ENCODE measurements at places on chromosomes 6 and 20. TPM values are rescaled to one million over a fixed set of nuclear protein-coding genes. Genes with fewer than 3 reads are reported as not detected.

DNA sequence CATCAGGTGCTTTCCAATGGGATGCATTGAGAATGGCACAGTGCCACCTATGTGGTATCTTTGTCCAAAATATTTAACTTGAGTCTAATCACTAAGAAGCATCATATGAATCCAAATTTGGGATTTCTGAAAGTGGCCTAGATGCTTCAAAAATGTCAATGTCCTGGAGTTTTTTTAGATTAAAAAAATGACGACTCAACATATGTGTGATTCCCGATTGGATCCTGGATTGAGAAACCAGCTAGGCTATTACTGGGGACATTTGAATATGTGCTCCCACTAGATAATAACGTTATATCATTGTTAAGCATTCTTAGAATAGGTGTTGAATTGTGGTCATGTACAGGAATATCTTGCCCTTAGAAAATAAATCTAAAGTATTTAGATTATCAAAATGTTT is 189.2 kb downstream of the TBXT start:
- H3K4me1 ChIP-seq = no peaks in the 10 kb centered on the region
- H3K27ac ChIP-seq = no peak overlapping the region
- no peak for DNase-seq
- no peak overlapping the region for H3K4me3 ChIP-seq

GRCh38 chr20:47753576-47754387 is 31.5 kb downstream of the SULF2 start:
- H3K36me3 ChIP-seq = no peaks in the 10 kb centered on the region
- H3K27me3 ChIP-seq = no peaks in the 10 kb centered on the region
- no peak overlapping the region for H3K4me3 ChIP-seq
- DNase-seq = no peak
- no peaks in the 10 kb centered on the region for H3K4me1 ChIP-seq

GRCh38 chr20:10349118-10349517 is 84.9 kb downstream of the MKKS start:
- H3K27ac ChIP-seq = no peak overlapping the region
- no peaks in the 10 kb centered on the region for H3K36me3 ChIP-seq
- H3K27me3 ChIP-seq = no peaks in the 10 kb centered on the region
- H3K4me3 ChIP-seq = no peak overlapping the region
- peaks cover 12% of the 10 kb centered on the region for H3K4me1 ChIP-seq

GRCh38 chr20:1383623-1384404 is 9.0 kb downstream of the FKBP1A start:
- no peaks in the 10 kb centered on the region for H3K27me3 ChIP-seq
- peaks cover 83% of the 10 kb centered on the region for H3K4me1 ChIP-seq
- no peaks in the 10 kb centered on the region for H3K36me3 ChIP-seq
- H3K4me3 ChIP-seq = no peak overlapping the region
- DNase-seq = no peak

DNA sequence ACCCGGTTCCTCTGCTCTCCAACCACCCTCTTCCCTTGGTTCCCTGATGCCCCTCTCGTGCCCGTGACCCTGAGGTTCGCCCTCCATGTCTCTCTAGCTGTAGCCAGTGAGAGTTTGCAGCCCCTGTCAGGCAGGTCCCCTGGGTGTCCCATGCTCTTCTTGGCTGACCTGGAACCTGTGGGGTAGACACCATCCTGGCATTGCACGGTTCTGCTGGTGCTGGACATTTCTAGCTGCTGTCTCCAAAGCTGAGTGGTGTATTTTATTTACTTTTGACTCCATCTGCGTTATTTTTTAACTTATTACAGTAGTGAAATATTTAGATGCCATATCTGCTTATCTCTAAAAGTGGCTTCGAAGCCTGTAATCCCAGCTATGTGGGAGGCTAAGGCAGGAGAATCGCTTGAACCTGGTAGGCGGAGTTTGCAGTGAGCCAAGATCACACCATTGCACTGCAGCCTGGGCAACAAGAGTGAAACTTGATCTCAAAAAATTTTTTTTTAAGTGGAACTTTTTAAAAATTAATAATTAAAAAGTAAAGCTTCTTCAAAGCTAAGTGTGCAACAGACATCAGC is 12.5 kb downstream of the ENTPD6 start:
- H3K27ac ChIP-seq = no peak overlapping the region
- H3K27me3 ChIP-seq = no peaks in the 10 kb centered on the region
- no peak for DNase-seq
- no peaks in the 10 kb centered on the region for H3K4me1 ChIP-seq
- no peaks in the 10 kb centered on the region for H3K36me3 ChIP-seq

- H3K27ac ChIP-seq = no peak overlapping the region
- H3K4me1 ChIP-seq = no peaks in the 10 kb centered on the region
- no peak overlapping the region for H3K4me3 ChIP-seq
- H3K27me3 ChIP-seq = peaks cover 24% of the 10 kb centered on the region
- DNase-seq = no peak
These were observed 2.8 kb downstream of the SLC12A5 start for GRCh38 chr20:46031701-46032254.

- H3K36me3 ChIP-seq = no peaks in the 10 kb centered on the region
- H3K27me3 ChIP-seq = no peaks in the 10 kb centered on the region
- H3K4me1 ChIP-seq = no peaks in the 10 kb centered on the region
- H3K4me3 ChIP-seq = no peak overlapping the region
- no peak for DNase-seq
These were observed 70.0 kb downstream of the ESR1 start for GRCh38 chr6:151877458-151877857.

DNA sequence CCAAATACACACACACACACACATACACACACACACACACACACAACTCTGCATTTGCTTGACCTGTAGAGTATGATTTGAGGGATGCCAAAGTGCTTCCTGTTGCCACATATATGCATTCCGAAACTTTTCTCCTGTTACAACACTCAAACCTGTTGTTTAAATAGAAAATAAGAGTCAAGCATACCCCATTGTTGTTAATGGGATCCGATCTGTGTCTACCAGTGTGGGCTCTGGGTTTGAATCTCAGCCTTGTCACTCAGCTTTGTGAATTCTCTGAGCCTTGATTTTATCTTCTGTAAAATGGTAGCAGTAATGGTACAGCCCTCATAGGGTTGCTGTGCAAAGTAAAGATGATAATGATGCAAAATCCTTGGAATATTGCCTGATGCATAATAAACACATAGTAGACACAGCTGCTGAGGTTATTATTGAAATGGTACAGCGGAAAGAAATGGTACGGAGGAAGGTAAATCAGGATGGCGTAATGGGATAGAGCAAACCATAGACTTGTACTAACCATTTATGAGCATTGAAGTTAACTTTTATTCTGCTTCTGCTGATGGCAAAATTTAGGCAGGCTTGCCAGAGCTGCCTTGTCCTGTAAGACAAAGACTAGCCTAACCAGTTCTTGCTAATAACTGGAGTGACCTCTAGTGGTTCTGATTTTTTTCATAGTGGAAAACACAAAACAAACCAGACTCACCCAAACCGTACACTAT is 113.5 kb upstream of the PHACTR1 start:
- no peaks in the 10 kb centered on the region for H3K27me3 ChIP-seq
- H3K4me1 ChIP-seq = no peaks in the 10 kb centered on the region
- no peaks in the 10 kb centered on the region for H3K36me3 ChIP-seq
- H3K4me3 ChIP-seq = no peak overlapping the region

GRCh38 chr6:75171567-75171966 is 34.3 kb downstream of the COL12A1 start:
- no peaks in the 10 kb centered on the region for H3K36me3 ChIP-seq
- DNase-seq = no peak
- H3K4me1 ChIP-seq = no peaks in the 10 kb centered on the region

Gene FAM83D
- total RNA-seq = 11.9 TPM

Gene SLC22A1
- total RNA-seq = 0.49 TPM

Gene C6orf15
- total RNA-seq = not detected

Data from CD8-positive, alpha-beta memory T cell (primary cell).